ENCODE measurements at places on chromosomes 2 and 18.

DNA sequence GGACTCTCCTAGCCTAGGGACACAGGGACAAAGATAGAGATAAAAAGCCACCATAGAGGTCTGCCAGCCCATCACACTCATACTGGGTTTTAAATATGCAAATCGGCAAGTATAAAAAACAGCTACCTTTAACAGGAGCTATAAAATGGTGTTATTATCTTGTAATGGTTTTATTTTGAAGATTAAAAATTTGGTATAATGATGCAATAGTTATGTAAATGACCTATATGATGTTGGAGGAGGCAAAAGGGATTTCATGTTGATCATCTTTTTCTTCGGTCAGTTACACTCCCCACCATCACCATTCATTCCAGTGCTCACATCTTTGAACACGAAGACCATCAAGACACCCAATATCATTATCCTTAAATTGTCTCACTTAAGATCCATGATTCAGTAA, 11.2 kb downstream of the ZNF521 start:
- DNase-seq = no peak

GRCh38 chr2:85887566-85888019, 1.2 kb downstream of the ST3GAL5 start:
- peak; percentile 40 for DNase-seq

DNA sequence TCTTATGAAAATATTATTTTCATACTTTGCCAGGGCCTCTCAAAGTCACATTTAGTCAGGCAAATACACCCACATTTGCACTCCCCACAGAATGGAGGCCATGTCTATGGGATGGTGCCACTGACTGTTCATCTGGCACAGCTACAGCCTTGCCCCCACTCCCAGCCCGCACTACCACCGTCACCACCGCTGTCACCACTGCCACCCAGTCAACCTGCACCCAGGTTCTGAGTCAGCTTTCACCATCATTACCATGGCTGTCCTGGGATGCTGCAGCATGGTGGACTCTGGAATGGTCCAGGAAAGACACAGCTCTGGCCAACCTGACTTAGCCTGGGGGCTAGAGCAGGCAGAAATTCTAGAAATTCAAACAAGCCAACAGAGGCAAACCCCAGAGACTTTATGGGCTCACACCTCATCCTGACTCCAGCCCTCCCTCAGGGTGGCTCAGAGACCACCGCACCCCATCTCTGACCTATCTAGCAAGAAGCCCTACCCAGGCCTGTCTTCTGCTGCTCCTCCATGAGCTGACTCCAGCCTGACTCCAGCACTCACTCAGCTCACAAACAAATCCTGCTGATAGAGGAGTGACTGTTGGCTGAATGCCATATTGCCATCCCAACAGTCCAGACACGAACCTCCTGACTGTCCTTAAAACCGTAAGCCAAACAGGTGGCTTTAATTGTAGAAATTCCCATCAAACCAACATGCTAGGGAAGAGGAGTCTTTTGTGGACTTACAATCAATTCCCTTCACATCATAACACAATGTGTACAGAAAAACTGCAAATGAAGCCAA, 28.0 kb downstream of the DNER start:
- no peak for DNase-seq

GRCh38 chr18:45370255-45371010, 244.8 kb upstream of the SLC14A2 start:
- DNase-seq = peak; percentile 40

DNA sequence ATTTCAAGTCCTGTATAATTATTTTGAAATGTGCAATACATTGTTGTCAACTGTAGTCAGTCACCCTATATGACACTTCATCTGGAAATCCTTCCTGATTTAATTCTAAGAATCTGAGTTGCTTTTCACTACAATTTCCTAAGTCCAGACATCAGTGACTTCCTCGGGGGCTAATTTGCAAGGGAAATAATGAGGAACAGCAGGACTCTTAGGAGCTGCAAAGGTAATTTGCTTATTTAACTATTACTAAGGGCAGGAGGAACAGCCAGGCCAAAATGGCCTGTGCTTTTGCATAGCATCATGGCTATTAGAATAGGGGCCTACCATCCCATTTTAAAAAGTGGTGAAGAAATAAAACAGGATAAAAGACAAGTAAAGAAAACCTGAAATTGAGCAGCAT, 178.8 kb downstream of the MC4R start:
- DNase-seq = no peak

GRCh38 chr18:58859907-58860306, 4.8 kb upstream of the ZNF532 start:
- DNase-seq = no peak

- DNase-seq = no peak
Measured at GRCh38 chr2:240839152-240840143, 19.4 kb upstream of the KIF1A start.

DNA sequence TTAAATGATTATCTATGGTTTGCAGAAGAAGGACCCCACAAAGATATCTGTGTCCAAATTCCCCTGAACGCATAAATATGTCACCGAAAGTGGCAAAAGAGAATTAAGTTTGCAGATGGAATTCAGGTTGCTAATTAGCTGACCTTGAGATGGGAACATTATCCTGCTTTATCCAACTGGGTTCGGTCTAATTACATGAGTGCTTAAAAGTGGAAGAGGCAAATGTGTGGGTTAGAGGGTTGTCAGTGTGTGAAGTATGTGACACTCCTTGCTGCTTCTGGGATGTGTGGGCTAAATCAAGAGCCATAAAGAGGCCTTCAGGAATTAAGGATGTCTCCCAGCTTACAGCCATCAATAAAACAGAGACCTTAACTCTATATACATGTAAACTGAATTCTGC, 53.5 kb downstream of the CDH19 start:
- no peak for DNase-seq

- DNase-seq = no peak
Measured at GRCh38 chr18:10317864-10318690, 136.4 kb upstream of the APCDD1 start.

DNA sequence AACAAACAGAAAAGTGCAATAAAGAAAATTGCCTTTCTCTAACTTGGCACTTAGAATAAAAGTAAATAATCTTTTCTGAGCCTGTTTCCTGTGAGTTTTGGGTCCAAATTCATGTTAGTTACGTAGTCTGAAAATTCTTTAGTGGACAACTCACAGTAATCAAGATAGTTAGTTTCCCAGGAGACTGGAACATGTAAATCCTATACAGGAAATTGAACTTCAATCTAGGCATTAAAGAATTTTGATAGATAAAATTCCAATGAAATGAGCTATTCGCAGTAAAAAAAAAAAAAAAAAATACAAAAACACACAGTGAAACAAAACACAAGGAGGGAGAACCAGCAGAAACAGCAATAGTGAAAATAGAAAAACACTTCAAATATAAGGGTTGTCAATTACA, 83.8 kb upstream of the REG3G start:
- no peak for DNase-seq

DNA sequence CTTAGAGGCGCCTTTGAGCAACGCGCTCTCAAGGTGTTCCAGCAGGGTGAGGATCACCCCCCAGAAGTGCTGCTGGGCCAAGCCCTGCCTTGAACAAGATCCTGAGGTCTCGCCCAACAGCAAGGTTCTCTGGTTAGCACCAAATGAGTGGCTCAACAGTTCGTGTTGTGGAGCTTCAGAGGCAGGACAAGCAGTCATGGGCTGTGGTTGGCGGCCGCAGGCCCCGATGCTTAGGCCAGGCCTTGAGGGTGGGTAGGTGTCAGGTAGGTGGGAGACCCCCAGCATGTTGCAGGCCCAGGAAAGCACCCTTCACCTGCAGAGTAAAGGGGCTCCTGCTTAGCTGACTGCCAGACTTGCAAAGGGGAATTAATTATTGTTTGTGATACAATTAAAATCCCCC, 70.2 kb upstream of the FOSL2 start:
- no peak for DNase-seq

DNA sequence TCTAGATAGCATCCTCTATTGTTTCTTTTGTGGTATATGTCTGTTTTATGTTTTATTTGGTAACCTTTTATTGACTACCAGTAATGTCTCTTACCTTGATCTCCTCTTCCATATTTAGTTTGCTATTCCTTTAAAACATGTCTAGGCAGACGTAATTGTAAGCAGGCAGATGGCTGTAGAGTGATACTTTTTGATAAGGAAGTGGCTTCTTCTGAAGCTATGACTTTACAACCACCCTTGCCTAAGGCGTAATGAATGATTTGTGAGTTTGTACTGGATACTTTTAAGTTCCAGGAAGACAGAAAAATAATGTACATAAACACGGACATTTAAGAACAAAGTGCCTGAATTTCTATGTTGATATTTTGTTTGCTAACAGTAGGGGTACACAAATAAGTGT, 85.6 kb downstream of the ZNF804A start:
- no peak for DNase-seq

DNA sequence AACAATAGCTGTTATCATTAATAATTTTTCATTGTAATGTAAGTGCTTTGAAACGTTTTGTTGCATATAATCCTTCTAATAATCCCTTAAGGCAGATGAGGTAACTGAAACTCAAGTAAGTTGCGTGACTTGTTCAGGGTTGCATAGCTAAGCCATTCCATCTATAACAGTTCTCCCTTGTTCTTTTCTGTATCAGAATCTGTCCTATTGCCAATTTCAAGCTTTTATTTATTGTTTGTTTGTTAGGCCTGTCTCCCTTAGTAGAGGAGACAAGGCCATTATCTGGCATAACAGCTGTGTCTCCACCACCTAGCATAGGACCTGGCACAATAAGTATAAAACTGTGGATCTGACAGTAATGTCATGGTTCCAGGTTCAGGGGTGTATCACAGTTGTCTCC, 19.4 kb downstream of the BABAM2 start:
- no peak for DNase-seq

- no peak for DNase-seq
Measured at GRCh38 chr18:33652635-33653034, 74.6 kb downstream of the ASXL3 start.

GRCh38 chr2:231159306-231159705, 34.5 kb upstream of the HTR2B start:
- no peak for DNase-seq

DNA sequence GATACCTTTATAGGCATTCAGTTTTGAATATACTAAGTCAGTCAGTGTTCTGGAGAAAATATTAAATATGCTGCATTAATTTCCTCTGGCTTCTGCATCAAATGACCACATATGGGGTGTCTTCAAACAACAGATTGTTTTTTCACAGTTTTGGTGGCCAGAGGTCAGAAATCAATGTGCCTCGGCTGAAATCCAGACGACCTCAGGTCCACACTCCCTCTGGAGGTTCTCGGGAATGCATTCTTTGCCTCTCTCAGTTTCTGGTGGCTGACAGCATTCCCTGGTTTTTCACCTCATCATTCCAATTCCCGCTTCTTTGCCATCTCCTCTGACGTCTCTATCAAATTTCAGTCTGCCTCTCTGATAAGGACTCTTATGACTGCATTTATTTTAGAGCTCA, 142.3 kb downstream of the ZNF407 start:
- DNase-seq = no peak

- no peak for DNase-seq
Measured at GRCh38 chr2:186962085-186962747, 113.2 kb upstream of the ZSWIM2 start.

DNA sequence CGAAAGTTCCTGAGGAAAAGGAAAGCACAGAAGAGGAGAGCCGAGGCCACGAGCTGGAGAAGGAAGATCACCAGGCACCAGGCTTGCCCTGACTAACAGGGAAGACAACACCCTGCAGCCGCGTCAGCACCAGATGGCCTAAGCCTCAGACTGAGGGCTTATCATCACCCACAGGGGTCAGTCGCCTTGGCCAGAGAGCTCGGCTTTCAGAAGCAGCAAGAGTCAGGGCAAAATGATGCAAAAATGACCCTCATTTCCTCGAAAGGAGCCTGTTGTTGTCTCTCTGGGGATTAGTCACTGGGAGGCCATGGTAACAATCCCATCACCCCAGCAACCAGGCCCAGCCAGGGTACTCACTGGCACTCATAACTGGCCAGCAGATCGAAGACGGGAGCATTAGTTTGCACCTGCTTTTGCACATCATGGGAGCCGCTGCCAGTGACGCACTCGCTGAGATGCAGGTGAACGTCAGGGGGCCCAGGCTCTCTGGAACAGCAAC, 42.7 kb upstream of the ZFP36L2 start:
- DNase-seq = peak; percentile 98

- peak; percentile 5 for DNase-seq
Measured at GRCh38 chr2:214379227-214379626, 31.6 kb upstream of the VWC2L start.

DNA sequence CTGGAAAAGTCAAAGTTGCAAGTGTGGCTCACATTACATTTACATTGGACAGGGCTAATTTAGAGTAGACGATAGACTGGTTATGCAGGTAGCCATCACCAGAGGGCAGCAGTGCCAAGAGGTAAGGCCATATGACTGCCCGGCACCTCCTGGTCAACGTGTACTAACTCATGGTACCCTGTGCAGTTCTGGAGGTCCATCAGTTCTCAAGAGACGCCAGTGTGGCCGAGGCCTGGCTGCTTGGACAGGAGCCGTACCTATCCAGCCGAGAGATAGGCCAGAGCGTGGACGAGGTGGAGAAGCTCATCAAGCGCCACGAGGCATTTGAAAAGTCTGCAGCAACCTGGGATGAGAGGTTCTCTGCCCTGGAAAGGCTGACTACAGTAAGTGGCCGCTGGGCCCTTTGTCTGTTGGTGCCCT, 65.8 kb upstream of the EML6 start:
- DNase-seq = no peak

- no peak for DNase-seq
Measured at GRCh38 chr2:176079285-176079830, 4.4 kb downstream of the EVX2 start.

- DNase-seq = peak; percentile 93
Measured at GRCh38 chr2:43178602-43179542, 47.5 kb downstream of the ZFP36L2 start.

DNA sequence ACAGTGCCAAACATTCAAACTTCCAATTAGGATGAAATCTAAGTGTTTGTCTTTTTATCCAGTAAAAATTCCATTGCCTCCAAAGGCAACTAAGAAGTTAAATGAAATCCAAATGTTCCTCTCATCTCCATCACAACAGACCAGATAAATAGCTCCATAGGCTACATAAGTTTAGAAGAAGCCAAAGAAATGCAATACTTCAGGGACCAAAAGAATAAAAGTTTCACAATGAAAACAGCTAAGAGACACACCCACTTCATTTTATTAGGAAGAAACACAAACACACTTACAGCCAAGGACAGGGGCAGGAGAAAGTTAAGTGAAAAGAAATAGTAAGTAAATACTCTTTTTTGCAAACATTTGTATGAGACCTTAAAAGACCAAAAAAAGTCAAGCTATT, 88.5 kb upstream of the CCDC150 start:
- peak; percentile 49 for DNase-seq

- no peak for DNase-seq
Measured at GRCh38 chr2:110852541-110853263, 120.3 kb downstream of the ACOXL start.

GRCh38 chr2:26123426-26123825, 49.5 kb upstream of the GAREM2 start:
- DNase-seq = no peak
